AG20443 (cell line): ENCODE measurements at places on chromosomes 6 and 20.

DNA sequence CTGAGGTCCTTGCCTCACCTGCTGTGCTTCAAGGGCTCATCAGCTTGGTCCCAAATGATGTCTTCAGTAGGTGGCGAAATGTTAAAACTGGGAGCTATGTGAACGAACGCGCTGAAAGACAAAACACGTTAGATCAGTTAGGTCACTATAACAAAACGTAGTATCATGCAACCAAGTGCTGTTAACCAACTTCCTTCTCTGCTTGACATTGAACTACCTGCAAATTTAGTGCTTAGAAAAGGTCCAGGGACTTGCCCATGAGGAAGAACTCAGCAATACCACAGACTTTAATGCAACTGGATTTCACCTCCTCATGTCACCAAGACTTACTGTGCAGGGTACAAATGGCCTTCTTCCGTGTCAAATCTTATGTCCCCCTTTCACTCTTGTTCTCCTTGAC, 24.8 kb downstream of the BACH2 start:
- no peak for DNase-seq

DNA sequence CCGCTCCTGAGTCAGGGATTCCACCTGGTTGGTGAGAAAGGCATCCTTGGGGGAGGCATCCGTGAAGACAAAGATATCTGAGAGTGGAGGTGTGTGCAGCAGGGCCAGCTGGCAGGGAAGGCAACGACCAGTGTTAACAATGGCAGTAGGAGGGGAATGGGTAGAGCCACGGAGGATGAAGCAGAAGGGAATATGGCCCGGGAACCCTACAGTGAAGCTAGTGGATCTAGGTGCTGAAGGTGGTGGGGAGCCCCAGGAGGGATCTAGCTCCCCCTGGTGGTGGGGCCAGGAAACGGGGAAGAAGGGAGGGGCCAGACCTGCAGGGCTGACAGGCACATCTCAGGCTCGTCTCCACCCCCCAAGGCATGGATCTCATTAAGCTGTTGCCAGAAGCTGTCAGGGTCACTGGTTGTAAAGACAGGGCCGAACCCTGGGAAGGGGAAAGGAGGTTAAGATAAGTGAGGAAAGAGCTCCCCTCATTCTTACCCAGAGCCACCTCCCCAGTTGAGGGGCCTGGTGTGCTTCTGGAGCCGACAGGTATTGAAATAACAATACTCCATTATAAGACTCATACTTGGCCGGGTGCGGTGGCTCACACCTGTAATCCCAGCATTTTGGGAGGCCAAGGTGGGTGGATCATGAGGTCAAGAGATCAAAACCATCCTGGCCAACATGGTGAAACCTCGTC, 7.3 kb downstream of the VWA7 start:
- peak; percentile 88 for DNase-seq

DNA sequence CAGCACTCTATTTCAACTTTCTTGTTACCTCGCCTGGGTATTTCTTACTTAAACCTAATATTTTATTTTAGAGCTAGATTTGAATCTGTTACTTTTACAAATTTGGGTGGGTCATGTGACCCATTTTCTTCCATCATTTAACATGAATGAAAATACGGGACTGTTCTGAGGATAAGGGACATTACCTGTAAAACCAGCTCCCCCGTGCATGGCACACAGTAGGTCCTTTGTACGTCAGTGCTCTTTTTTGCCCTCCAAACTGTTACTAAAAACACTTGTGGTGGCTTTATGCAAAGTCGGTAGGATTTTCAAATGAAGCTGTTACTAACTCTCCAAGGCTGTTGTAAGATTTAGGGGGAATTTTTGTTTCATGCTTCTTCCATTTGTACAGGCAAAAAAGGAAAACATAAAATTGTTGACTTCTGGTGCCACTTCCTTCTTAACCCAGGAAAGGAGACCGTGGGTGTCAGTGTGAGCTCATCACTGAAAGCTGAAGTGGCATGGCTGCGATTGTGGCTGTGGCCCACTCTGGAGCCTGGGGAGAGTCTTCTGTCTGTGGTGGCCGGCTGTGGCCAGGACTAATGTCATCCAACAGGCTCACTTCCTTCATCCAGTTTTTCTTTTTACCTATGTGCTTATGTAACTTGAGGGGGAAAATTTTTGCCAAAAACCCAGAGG, 40.2 kb upstream of the PXDC1 start:
- DNase-seq, result no peak

- no peak for DNase-seq
Observed at GRCh38 chr6:1581120-1581991, 28.4 kb upstream of the FOXC1 start.

GRCh38 chr6:158783851-158784250, 35.3 kb downstream of the EZR start:
- no peak for DNase-seq

DNA sequence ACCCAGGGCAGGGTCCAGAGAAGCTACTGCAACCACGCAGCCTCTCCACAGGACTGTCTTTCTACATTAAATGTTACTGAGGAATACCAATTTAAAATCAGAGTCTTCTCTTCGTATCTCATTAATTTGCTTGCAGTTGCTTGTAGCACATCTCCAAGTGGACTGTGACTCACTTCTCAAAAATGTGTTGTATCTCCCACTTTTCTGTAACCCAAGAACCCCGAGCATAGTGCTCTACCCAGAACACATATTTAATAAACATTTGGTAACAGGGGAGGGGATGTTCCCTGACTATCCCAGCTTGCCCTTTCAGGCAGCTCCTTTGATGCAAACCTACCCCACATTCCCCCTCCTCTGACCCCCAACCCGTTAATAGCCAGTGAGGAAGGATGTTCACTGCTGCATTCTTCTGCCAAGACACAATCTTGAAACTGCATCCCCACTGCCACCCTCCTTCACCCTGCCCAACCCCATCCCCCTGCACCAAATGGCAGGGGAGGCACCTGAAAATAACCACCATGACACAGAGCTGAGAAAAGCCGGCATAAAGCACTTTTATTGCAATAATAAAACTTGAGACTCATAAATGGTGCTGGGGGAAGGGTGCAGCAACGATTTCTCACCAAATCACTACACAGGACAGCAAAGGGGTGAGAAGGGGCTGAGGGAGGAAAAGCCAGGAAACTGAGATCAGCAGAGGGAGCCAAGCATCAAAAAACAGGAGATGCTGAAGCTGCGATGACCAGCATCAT, 24.2 kb downstream of the FKBP1A start:
- peak; percentile 43 for DNase-seq

DNA sequence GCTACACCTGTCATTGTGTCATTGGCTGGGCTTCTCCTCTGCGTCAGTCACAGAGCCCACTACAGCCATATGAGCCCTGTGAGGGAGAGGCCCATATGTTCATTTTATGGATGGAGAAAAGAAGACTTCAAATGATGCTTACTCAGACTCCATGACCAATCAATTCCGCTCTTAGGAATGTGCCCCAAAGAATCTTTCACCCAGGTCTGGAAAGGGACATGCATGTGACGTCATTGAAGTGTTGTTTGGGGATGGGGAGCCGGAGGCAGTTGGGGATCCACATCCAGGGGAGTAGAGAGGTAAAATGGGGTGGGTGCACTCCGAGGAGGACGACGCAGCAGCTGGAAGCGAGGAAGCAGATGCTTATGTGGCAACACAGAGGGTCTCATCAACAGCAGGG, 9.6 kb upstream of the C6orf132 start:
- no peak for DNase-seq

DNA sequence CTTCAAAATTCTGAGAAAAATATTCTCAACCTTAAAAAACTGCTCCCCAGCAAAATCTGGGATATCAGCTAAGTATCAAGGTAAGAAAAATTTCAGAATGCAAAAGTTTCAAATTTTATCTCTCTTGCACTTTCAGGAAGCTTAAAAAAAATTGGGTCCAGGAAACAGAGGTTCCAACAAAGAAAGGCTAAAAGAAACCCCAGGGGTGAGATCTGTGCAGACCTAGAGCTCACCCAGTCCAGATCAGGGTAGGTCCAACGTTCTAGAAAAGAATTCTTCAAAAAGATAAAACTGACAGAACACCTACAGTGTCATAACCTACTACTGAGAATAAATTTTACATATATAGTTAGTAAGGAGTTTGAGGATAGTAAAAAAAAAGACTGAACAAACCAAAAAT, 23.5 kb downstream of the ILRUN start:
- no peak for DNase-seq

DNA sequence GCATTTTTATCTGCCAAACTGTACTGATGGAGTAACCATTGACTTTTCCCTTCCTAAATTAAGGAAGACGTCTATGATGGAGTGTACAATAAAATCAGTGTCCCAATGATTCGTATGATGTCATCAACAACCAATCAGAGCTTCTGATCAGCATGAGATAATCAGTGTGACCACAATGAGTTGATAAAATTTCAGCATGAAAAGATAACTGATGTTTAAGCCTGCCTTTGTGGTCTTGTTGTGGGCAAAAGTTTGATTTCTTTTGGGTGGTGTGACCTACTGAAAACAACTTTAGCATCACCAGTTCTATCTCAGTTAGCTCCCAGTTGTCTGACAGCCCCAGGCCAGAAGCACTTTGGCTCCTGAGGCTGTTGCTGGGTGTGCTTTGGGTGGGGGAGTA, 3.3 kb downstream of the PCIF1 start:
- DNase-seq, result no peak

- no peak for DNase-seq
Observed at GRCh38 chr6:2524090-2524489, 226.6 kb downstream of the MYLK4 start.

GRCh38 chr20:17810062-17810631, 110.4 kb downstream of the BANF2 start:
- no peak for DNase-seq

- DNase-seq, result no peak
Observed at GRCh38 chr20:44914924-44915323, 5.1 kb downstream of the PABPC1L start.

GRCh38 chr6:142395266-142395665, 93.5 kb downstream of the ADGRG6 start:
- DNase-seq, result no peak

GRCh38 chr6:87869064-87869905, 167.3 kb upstream of the AKIRIN2 start:
- no peak for DNase-seq

GRCh38 chr6:104995989-104996617, 39.2 kb downstream of the LIN28B start:
- DNase-seq, result peak; percentile 21

GRCh38 chr20:51457533-51457932, 85.0 kb downstream of the NFATC2 start:
- DNase-seq, result no peak

GRCh38 chr6:166660157-166660688, 33.2 kb upstream of the RPS6KA2 start:
- no peak for DNase-seq

GRCh38 chr6:104639668-104640067, 220.1 kb downstream of the HACE1 start:
- no peak for DNase-seq

- DNase-seq, result no peak
Observed at GRCh38 chr6:43833996-43834390, 64.0 kb downstream of the VEGFA start.

- DNase-seq, result no peak
Observed at GRCh38 chr6:8335896-8336295, 99.4 kb downstream of the SLC35B3 start.

GRCh38 chr6:51531623-51532022, 555.8 kb downstream of the PKHD1 start:
- no peak for DNase-seq

DNA sequence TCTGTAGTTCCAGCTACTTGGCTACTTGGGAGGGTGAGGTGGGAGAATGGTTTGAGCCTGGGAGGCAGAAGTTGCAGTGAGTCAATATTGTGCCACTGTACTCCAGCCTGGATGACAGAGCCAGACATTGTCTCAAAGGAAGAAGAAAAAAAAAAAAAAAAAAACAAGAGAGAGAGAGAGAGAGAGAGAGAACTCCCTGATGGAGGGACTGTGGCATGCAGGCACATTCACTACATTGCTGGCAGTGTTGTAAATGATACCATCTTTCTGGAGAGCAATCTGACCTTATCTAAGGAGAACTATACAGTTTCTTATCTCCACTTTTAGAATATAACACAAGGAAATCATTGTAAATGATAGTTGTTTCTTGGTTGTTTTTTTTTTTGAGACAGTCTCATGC, 85.1 kb downstream of the MDN1 start:
- DNase-seq, result no peak

DNA sequence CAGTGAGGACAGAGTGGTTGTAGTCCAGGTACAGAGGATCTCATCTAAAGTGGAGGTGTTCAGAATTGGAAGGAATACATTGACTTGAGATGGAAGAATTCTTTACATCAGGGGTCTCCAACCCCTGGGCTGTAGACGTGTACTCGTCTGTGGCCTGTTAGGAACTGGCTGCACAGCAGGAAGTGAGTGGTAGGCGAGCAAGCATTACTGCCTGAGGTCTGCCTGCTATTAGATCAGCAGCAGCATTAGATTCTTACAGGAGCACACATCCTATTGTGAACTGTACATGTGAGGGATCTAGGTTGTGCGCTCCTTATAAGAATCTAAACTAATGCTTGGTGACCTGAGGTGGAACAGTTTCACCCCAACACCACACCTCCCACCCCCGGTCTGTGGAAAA, 121.1 kb downstream of the CDKAL1 start:
- DNase-seq, result no peak

DNA sequence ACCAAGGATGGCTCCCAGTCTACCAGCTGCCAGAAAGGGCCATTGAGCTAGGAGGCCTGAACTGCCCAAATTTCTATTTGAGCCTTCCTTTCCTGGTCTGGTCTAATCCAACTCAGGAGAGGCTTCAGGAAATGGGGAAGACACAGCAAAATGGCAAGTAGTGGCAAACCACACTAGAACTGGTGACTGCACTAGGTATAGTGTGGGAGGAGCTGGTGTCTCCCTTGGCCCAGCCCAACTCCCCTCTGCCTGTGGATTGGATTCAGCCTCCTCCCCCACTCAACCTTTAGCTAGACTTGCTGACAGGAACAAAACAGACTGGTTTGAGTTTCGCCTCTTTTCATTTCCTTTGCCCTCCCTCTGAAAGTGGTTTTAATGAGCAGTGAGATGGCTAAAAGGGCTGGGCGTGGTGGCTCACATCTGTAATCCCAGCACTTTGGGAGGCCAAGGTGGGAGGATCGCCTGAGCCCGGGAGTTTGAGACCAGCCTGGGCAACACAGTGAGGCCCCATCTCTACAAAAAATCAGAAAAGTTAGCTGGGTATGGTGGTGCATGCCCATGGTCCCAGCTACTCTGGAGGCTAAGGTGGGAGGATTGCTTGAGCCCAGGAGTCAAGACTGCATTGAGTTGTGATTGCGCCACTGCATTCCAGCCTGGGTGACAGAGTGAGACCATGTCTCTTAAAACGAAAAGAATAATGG, 17.5 kb downstream of the MRPS18A start:
- DNase-seq, result no peak
